ENCODE measurements at places on chromosomes 3 and 15. TPM values are rescaled to one million over a fixed set of nuclear protein-coding genes. Genes with fewer than 3 reads are reported as not detected.

LSMEM2 gene
- total RNA-seq = not detected

DNA sequence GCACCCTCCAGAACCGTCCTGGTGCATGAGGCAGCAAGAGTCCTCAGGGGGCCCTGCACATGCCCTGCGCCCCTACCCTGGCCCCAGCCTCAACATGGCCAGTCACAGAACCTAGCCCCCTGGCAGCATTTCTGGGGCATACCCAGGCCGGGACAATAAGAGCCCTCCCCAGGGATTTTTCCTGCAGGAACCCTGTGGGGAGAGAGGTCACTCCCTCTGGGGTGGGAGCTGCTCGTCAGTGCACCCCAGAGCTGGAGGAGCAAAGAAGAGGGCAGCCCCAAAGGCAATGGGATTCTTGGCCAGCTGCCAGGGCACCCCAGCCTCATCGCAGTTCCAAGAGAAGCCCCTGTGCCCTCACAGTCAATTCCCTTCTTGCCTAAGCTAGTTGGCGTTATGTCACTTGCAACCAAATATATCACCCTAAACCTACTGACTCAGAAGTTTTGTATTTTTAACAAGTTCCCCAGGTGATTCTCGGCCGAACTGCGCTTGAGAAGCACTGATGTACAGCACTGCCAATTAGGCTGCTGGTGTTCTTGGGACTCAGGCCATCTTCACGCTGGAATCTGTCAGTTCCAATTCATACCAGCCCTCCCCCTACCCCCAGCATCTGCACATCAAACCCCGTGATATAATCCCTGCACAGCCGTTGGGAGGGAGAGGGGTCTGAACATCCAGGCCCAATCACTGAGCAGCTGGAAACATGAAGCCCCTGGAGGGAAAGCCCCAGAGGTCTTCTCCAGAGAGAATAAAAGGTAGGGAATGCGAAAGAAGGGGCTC lies 87.5 kb upstream of the PRR20G start:
- no peak for DNase-seq

- no peak for DNase-seq
Measured at GRCh38 chr3:139721370-139721769, 43.6 kb upstream of the NMNAT3 start.

DNA sequence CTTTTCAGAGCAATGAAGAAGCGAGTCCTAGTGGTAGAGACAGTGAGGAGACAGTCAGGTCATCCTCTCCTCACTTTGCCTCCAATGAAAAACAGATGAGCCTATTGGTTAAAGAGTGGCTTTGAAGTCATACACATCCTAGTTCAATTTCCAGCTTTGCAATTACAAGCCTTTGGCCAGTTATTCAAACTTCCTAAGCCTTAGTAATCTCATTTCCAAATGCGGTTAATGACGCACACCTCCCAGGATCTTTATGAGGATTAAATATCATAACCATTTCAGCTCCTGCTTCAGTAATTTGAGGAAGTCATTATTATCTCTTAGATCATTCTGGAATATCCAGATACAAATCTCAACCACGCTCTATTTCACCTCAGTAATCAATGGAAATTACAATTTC lies 10.0 kb upstream of the ST6GAL1 start:
- no peak for DNase-seq

GRCh38 chr3:107212618-107213017 lies 164.6 kb upstream of the CCDC54 start:
- no peak for DNase-seq

DNA sequence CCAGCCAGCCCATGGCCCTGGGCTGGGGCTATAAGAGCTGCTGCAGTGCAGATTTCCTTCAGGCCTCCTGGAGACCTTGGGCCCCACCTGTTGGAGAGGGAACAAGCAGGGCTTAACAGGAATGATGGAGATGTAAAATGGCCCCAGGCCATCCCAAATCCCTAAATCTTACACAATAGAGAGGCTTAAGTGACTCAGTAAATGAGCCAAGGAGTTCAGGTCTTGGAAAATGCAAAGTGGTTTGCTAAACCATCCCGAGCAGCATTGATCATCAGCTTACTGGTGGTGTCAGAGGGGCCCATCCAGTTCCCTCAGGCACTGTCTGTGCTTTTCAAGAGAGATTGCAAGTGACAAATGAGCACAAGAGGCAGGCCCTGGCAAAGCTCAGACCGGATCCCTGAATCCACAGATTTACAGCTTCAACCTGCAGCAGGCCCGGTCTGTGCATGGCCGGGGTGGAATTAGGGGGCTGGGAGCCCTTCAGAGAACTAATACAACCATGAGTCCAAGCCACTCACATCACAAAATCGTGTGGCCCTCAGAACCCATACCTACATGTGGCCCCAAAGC lies 325.4 kb downstream of the UACA start:
- DNase-seq = no peak

- no peak for DNase-seq
Measured at GRCh38 chr3:40876496-40876895, 322.8 kb upstream of the CTNNB1 start.

DNA sequence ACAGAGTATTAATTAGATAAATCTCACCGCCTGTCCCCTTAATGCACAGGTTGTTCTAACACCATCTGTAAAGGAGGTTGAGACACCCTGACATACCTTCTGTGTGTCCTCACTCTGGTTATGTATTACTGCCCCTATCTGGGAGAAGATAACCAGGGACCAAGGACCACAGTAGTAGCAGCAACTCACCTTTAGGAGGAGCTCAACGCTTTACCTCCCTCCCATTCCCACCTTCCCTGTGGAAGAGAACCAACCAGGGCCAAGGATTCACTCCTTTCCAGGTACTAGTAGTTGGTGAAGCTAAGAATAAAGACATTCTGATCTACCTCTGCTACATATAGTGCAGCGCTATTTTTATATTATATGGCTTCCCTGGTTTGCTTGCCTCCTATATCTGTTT lies 232.6 kb downstream of the MEX3B start:
- DNase-seq = no peak
